ENCODE measurements at places on chromosomes 11 and 22.

DNA sequence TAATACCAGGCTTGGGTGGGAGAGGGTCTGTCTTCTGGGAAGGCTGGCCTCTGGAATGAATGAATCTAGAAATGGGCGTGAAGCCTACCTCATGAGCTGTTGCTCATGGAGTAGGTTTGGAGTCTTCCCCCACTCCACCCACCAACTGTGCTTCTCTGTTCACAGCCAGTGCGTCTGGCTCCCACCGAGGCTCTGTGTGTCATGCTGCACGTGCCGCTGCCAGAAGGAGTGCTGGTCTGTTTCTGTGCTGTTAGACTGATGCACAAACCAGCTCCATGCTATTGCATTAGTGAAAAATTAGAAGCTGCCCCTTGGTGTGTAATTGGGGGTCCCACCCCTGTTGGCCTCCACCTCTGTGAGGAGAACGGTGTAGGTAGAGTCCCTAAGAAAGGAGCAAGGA is 132.3 kb upstream of the PARVA start:
- DNase-seq = no peak

- DNase-seq = no peak
These were observed 38.7 kb upstream of the TOP3B start for GRCh38 chr22:22021162-22021750.

- DNase-seq = peak; percentile 58
These were observed 80.7 kb downstream of the MICAL3 start for GRCh38 chr22:17943533-17944249.

DNA sequence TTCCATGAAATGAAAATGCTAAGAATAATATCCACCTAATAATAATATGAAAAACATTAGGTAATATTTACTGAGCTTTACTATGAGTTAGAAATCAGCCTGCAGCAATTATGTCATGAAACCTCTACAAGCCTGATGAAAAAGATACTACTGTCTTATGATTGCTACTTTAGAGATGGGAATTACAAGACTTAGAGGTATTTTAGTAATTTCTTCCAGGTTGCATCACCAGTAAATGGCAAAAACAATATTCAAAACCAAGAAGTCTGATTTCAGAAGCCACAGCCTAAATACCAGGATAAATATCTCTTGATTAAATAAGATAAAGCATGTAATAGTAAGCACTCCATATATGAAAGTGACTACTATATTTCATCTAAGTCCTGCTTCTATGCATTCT is 13.8 kb downstream of the OR5B21 start:
- DNase-seq = no peak

DNA sequence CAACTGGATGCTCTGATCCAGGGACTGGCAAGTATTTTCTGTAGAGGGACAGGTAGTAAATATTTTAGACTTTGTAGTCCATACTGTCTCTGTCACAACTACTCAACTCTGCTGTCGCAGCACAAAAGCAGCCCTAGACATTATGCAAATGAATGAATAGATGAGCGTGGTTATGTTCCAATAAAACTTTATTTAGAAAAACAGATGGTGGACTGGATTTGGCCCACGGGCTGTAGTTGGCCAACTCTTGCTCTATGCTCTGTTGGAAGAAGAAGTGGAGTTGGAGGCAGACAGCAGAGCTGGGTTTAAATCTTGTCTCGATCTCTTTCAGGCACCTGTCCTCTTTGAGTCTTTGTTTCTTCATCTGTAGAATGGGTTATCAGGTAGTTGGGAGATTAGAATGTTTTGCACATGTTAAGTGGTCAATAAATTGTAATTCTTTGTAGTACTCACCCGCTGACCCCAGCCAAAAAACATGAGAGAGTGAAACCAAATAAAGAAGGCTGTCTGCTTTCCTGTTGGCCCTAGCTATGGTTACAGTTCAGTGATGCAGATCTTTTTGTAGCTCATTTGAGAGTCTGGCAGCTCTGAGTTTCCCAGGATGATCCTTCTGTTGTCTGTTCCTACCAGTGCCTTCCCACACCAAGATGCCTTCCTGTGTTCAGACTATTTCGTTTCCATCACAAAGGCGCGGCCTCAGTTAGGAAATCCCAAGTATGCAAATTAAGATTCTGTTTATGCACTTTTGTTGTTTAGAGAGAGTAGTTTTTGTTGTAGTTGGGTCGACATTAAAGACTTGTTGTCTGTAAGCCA is 198.1 kb upstream of the SEZ6L start:
- no peak for DNase-seq

- DNase-seq = no peak
These were observed 652.6 kb downstream of the METTL15 start for GRCh38 chr11:28760676-28761390.

- no peak for DNase-seq
These were observed 123.7 kb upstream of the HSD17B12 start for GRCh38 chr11:43556612-43557375.

DNA sequence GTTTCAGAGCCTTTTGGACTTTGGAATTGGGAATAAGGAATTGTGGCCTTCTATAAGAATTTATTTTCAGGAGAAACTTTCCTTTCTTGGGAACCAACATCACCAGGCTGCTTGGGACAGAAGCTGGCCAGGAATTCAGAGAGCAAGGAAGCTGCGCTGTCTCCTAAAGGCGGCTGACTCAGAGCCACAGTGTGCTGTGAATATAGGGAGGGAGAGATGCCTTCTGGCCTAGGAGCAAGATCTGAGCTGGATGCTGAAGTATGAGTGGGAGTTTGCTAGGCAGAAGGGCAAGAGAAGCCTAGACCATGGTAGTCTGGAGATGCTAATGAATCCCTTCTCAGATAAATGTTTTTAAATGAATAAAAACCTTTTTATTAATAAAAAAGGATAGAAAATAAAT is 213.7 kb upstream of the TBCEL start:
- no peak for DNase-seq

DNA sequence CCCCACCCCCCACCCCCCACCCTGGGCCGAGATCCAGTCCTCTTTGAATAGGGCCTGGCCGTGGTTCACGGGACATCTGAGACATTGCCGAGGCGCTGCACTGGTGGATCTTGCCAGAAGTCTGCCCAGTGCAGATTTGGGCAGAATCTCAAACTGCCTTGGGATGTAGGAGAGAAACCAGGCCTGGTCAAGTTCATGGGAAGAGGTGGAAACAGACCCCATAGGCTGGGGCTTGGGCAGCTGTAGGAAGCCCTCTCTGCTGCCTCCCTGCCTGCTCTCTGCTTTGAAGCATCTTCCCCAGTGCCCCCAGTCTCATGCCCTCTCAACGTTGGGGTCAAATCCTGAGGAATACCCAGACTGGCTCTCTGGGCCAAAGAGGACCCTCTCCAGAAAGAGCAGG is 16.0 kb upstream of the PPP6R3 start:
- DNase-seq = no peak

DNA sequence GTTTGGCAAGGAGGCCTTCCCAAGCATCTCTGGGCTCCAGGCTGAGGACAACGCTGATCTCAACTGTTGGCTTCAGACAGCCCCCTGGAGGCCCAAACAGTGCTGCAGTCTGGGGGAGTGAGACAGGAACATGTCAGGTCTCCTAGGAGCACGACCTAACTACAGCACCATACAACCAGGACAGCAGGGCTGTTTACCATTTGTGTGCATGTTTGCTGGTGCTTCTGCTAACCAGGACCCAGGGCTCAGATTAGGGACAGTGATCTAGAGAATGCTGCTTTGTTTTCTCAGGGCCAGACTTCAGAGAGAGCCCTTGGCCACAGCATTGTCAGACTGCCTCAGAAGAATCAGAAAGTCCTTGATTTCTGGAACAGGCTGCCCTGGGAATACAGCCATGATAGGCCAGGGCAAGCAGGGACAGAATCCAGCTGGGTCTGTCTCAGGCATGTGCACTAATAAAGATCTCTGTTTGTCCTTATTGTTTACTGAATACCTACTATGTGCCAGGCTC is 126.5 kb downstream of the VPREB1 start:
- no peak for DNase-seq

DNA sequence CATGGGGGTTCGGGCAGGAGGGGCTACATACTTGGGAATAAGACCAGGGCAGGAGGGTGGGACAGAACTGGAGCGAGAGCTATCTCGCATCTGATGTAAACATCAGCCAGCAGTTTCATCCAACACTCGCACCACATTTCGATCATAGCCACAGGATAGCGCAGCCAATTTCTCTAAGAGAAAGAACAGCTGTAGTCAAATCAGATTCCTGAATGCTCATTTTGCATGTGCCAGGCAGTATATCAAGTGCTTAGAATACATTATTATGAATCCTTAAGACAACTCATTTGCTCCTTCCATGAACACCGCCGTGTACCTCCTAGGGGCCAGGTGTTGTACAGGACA is 14.5 kb downstream of the DGCR2 start:
- no peak for DNase-seq

GRCh38 chr11:43907028-43907975 is 26.7 kb downstream of the ALKBH3 start:
- no peak for DNase-seq

- DNase-seq = no peak
These were observed 29.9 kb downstream of the GAL start for GRCh38 chr11:68714060-68714856.

- no peak for DNase-seq
These were observed 75.2 kb downstream of the ZNRF3 start for GRCh38 chr22:28958611-28959010.

- no peak for DNase-seq
These were observed 39.1 kb downstream of the SNX19 start for GRCh38 chr11:130876931-130877915.

DNA sequence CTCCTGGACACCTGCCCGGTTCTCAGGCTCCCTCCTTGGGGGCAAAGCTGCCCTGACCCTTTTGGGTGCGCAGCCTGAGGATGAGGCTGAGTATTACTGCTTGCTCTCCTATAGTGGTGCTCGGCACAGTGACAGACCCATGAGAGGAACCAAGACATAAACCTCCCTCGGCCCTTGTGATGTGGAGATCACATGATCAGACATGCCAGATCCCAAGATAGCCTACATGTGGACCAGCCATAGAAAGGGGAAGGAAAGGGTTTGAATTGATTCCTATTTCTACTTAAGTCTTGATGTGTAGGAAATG is 125.3 kb downstream of the VPREB1 start:
- DNase-seq = no peak

DNA sequence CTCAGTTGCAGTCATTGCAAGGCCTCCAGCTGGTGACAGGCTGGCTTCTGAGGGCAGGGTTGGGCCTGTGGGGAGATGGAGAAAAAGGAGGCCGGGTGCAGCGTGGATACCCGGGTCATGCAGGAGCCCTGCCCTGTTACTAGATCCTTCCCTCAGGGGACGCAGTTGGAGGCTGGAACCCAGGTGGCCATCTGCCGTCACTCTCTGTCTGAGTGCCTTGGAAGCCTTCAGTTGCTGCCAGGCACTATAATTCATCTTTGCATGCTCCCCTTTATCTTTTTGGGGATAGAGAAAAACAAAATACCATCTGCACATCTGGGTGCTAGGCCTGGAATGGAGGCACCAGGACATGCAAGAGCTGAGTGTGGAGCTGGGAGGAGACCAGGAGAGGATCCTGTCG is 82.7 kb downstream of the TP53I11 start:
- DNase-seq = no peak

- DNase-seq = no peak
These were observed 372.7 kb downstream of the BUD13 start for GRCh38 chr11:116400081-116400480.

DNA sequence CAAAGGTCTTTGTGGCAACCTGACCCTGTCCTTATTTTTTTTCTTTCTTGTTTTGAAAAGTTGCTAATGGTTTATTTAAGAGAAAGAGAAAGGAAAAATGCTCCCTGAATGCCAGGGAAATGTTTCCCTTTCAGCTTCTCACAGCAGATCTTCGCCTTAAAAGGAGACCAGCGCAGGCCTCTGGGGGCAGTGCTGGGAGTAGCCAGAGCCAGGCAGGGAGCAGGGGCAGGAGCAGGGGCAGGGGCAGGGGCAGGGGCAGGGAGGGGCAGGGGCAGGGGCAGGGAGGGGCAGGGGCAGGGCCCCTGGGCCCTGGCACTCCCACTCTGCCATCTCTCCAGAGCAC is 5.1 kb downstream of the MOB2 start:
- DNase-seq = no peak

DNA sequence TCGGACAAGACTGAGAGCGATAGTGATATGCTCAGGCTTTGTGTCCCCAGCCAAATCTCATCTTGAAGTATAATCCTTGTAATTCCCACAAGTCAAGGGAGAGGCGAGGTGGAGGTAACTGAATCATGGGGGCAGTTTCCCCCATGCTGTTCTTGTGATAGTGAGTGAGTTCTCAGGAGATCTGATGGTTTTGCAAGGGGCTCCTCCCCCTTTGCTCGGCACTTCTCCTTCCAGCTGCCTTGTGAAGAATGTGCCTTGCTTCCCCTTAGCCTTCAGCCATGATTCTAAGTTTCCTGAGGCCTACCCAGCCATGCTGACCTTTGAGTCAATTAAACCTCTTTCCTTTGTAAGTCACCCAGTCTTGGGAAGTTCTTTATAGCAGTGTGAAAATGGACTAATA is 7.5 kb upstream of the FOLR2 start:
- no peak for DNase-seq

DNA sequence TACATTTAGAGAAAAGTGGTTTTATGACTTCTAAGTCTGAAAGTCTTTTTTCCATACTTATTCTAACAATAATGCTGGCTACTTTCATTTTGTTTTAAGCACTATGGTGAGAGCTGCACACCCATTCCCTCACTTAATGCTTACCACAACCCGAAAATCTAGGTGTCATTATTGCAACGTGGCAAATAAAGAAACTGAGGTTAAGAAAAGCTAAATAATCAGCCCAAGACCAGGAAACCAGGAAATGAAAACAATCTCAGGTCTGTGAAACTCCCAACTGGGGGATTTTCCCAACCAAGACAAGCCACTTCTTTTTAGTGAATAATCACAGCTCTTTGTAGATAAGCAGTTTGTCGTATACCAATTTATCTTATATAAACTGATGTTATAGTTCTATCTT is 126.3 kb downstream of the SLC1A2 start:
- no peak for DNase-seq

- no peak for DNase-seq
These were observed 30.5 kb upstream of the CCDC188 start for GRCh38 chr22:20181194-20181883.

- DNase-seq = no peak
These were observed 346.8 kb downstream of the ETS1 start for GRCh38 chr11:128240546-128240945.

DNA sequence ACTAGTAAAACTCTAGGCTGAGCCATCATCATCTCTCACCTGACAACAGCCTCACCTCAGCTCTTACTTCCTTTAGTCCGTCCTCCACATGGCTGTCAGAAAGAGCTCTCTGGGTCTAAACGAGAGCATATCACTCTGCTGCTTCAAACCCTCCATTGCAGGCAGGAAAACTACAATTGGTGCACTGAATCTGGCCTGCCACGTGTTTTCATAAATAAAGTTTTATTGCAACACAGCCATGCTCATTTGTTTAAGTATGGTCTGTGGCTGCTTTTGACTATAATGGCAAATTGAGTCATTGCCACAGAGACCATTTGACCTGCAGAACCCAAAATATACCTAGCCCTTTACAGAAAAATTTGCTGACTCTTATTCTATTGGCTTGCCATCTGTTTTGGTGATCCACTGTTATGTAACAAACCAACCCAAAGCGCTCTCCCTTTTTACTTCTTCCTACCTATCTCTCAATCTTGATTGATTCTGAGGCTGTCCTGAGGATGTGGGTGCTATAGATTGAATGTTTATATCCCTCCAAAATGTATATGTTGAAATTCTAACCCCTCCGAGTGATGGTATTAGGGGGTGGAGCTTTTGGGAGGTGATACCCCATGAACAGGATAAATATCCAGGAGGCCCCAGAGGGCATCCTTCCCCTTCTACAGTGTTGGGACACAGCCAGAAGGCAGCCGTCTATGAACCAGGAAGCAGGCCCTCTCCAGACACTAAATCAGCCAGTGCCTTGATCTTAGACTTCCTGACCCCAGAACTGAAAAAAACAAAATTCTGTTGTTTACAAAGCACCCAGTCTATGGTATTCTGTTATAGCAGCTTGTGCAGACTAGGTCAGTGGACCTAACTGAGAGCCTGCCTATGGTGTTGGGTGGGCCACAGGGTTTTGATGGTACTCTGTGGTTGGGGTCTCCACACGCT is 99.9 kb downstream of the PIWIL4 start:
- DNase-seq = no peak

Measured in NCI-H2081 (cell line).